GM13977 (cell line): ENCODE measurements at places on chromosomes 3 and 15.

DNA sequence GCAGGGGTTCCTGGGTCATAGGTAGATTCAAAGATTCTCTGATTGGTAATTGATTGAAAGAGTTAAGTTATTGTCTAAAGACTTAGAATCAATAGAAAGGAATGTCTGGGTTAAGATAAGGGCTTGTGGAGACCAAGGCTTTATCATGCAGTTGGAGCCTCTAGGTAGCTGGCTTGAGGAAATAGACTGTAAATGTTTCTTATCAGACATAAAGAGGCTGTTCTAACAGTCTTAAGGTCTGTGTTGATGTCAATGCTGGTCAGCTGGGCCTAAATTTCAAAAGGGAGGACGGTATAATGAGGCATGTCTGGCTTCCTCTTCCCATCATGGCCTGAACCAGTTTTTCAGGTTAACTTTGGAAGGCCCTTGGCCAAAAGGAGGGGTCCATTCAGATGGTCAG, 48.9 kb downstream of the GASK1A start:
- no peak for DNase-seq

GRCh38 chr15:72034859-72035650, 82.9 kb downstream of the MYO9A start:
- no peak for DNase-seq

DNA sequence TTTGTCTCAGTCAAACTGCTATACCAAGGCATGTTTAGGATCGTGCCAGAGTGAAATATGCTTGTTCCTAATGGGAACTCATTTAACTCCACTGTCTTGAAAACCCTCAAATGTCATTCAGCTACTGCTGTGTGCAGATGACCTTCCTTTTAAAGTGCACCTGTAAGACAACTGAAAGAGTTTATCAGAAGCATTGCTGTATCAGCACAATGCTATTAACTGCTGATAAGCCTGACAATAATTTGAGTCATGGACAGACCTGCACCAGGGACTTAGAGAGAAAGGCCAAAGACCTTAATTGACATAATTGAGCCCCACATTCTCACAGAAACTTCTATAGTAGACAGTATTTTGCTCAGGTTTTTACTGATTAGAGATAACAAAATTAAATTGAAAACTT, 557.9 kb downstream of the DIPK2A start:
- no peak for DNase-seq

GRCh38 chr3:112017091-112017490, 17.4 kb upstream of the TMPRSS7 start:
- no peak for DNase-seq

DNA sequence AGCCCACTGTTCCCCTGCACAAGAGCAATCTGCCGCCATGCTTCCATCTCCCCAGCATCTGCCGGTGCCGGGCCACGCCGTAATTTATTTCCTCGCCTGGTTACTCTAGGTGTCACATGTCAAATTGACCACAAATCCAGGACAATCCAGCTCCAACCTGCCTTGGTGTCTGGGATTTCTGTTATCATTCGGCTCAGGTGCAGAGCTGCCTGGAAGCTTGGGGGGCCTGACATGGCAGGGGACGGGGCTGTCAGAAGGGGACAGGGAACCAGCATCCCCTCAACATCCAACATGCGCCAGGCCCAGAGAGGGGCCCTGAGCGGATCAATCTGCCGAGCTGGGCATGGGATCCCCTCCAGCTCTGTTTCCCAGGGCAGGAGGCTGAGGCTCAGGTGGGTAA, 47.9 kb downstream of the HMCES start:
- DNase-seq = no peak

GRCh38 chr15:98904544-98904943, 103.0 kb downstream of the PGPEP1L start:
- DNase-seq = peak; percentile 63

DNA sequence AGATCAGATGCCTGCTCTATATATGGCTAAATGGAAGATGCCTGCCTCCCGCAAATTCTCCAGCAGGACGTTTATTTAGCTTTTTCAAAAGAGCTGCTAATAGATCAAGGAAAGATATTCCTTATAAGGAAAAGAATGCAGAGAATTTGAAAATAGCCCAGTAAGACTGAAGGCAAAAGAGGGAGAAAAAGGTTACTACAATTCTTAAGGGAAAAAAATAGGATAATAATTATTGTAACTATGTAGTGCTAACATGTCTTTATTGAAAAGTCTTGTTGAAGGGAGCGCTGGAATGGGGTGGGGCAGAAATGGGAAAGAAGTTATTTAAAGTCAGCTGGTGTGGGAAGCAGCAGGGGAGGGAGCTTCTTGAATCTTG, 2.9 kb downstream of the TPM1 start:
- DNase-seq = no peak

- DNase-seq = no peak
Measured at GRCh38 chr15:32683906-32684584, 33.8 kb upstream of the GREM1 start.
